ENCODE measurements at places on chromosomes 4 and X.

DNA sequence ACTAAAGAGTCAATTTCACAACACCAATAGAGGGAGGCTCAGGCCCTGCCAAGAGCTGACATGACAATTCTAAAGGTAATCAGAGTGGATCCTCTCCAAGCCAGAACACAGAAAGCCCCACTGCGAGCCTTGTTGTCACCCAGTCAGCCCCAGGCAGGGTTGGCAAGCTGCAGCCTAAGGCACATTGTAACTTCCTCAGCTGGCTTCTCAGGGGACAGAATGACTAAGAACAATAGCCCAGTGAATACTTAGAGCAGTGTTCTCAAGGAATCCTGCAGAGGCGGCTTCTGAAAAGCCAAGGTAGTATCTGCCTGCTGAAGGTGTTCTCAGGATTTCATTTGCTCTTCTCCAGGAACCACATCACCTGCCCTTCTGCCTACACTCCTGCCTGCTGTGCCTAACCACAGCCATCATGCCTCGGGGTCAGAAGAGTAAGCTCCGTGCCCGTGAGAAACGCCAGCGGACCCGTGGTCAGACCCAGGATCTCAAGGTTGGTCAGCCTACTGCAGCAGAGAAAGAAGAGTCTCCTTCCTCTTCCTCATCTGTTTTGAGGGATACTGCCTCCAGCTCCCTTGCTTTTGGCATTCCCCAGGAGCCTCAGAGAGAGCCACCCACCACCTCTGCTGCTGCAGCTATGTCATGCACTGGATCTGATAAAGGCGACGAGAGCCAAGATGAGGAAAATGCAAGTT, at the start of gene MAGEB4:
Gene MAGEB4 (plus strand): TSS at position 277 of the 692 bp plus-strand sequence. CDS start 136 bp downstream, at position 413.
- no peak for DNase-seq

DNA sequence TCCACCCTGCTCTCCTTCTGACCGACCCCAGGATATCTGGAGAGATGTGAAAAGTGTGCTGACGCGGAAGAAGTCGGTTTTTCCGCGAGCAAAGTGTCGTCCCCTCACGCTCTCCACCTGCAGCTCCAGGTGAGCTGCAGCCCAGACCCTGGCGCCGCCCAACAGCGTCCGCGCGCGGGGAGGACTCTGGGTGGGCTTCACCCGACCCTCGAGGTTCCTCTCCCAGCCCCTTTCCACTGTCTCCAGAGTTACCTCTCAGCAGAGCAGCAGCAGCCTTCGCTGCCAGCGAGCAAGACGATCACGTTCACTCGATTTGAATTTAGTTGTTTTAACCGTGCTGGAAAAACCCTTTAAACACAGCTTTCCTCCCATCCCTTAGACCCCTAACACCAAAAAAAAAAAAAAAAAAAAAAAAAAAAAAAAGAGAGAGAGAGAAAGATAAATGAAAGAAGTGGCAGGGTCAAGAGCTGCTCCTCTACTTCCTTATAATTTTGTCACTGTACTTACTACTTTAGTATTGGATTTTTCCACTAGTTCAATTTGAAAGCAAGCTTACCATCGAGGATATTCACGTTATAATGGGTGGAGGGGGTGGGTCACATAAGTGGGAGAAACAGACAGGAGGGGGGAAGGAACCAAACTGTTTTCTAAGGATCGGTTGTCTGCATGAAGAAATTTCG, 758 bp upstream of the NR3C2 start:
- peak; percentile 25 for DNase-seq

DNA sequence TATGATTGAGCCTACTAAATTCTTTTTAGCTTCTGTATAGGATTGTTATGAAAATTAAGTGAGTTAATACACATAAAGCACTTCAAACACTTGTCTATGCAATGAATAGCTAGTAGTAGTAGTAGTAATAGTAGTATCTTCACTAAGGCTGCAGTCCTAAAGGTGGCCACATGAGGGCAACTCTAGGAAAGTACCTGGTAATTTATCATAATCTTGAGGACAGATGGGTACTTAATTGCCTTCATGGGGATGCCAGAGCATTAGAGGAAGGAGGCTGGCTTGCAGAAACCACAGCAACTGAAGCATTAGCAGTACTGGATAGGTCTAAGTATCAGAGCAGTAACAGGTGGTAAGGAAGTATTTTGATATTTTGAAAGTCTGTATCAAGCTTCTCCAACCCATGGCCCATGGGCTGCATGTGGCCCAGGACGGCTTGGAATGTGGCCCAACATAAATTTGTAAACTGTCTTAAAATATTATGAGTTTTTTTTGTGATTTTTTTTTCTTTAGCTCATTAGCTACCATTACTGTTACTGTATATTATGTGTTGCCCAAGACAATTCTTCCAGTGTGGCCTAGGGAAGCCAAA, 17.3 kb downstream of the NIPAL1 start:
- no peak for DNase-seq

DNA sequence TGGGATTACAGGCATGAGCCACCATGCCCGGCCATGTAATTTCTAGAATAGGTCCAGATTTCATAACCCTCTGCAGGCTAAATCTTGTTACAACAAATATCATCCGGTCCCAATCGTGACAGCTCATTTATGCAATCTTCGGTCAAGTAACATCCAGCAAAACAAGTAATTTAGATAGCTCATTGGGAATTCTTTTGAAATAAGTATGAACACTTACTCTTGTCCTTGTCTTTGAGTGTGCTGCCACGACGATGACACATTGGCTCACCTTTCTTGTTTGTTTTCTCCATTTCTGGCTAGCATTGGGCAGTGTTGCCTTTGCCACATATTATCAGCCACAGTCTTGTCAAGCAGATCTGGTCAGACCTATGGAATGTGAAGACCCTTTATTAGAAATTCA, 92.0 kb downstream of the PHEX start:
- DNase-seq: no peak

- no peak for DNase-seq
These were observed 7.1 kb downstream of the CCDC160 start for GRCh38 chrX:134244043-134244442.

DNA sequence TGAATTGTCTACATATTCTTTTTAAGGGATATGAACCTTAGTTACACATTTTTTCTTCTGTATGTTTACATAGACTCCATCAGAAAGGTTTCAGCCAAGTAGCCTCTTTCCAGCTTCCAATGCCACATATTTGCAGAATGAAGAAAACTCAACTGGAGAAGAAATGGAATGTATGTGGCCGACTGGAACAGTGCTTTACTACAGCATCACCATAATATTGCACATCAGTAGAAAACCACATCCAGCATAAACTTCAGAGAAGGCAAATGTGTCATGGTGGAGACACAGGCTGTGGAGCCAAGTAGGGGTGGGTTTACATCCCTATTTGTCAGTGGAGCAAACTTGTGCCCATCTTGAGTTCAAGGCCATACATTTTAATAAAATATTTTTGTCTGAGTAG, 204.8 kb upstream of the LDB2 start:
- no peak for DNase-seq

DNA sequence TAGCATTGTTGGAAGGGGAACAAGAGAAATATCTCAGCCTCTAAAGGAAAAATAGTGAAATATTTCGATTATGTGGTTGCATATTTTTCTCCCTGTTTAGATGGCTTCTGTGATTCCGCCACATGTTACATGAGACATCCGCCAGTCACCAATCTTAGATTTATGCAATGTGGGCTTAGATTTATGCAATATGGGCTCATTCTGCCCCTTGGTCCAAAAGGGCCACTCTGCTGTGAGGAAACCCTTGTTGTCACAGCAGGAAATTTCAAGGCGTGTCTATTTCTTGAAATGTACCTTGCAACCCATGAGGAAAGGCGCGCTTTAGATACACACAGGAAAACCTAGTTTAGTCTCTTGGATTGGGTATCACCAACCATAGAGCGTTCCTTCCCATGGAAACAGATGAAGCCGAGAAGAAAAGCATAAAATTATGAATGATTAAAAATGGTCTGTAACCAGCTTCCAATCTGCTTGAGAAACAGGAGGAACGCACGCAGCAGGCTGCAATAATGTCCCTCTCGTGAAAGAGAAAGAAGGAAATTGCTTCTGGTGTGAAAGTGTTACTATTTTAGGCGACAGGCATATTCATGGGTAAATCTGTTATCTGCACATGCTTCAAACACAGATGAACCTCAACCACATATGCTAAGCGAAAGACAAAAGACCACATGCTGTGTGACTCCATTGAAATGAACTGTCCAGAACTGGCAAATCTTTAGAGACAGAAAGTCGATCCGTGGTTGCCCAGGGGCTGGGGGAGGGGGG, 3.7 kb downstream of the RS1 start:
- DNase-seq: no peak

GRCh38 chrX:87961471-87961870, 443.9 kb downstream of the KLHL4 start:
- no peak for DNase-seq

DNA sequence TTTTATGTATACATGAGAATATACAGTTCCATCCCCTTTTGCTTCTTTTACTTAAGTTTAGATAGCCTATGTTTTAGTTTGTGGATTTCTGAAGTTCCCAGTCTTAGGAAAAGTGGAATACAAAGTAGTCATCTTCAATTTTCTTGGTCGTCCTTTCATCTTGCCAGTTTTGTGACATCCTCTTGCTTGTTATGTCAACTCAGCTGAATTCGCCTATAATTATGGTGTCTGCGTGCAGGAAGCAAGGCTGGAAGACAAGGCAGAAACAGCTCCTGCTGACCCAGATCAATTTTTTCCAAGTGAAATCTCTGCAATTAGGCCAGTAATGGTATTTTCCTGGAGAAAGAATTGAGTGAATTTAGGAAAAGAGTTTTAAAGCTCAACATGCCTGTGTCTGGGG, 28.1 kb upstream of the NYX start:
- no peak for DNase-seq

- DNase-seq: no peak
These were observed 1299.5 kb downstream of the FSTL5 start for GRCh38 chr4:160864253-160864652.

DNA sequence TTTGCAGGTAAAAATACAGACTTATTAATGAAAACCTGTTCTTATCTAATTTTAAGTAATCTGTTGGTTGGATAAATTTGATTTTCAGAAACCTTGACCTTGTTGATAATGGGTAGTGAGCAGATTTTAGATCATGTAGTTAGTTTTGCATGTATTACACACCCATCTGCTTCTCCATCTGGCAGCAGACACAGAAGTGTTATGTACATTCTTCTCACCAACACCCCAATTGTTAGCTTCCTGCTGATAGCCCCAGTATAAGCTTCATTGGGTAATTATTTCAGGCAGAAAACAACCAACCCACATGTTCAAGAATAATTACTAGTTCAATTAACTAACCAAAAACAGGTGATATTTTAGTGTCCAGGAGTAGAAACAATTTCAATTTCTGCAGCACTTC, 1740.5 kb upstream of the AGA start:
- DNase-seq: no peak

- no peak for DNase-seq
These were observed 77.3 kb downstream of the CXXC4 start for GRCh38 chr4:104417357-104417882.

GRCh38 chr4:15771216-15772058, 6.7 kb upstream of the CD38 start:
- no peak for DNase-seq

- no peak for DNase-seq
These were observed 16.3 kb downstream of the CD99 start for GRCh38 chrX:2707334-2707760.

GRCh38 chr4:149790172-149790907, 25.3 kb downstream of the IQCM start:
- no peak for DNase-seq

DNA sequence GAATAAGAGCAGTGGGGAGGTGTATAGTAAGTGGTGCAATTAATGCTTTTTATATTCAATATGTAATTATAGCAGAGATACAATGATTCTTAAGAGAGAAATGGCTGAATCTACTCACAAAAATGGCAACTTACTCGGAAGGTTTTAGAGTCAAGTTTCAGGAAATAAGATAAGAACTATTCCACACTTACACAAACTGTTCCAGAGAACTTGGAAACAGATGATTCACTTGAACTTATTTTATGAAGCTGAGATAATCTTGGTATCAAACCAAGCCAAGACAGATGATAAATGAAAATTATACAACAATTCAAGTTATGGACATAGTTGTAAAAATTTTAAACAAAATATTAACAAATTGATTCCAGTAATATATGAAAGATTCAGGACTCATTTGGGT, 311.3 kb upstream of the HS3ST1 start:
- no peak for DNase-seq

DNA sequence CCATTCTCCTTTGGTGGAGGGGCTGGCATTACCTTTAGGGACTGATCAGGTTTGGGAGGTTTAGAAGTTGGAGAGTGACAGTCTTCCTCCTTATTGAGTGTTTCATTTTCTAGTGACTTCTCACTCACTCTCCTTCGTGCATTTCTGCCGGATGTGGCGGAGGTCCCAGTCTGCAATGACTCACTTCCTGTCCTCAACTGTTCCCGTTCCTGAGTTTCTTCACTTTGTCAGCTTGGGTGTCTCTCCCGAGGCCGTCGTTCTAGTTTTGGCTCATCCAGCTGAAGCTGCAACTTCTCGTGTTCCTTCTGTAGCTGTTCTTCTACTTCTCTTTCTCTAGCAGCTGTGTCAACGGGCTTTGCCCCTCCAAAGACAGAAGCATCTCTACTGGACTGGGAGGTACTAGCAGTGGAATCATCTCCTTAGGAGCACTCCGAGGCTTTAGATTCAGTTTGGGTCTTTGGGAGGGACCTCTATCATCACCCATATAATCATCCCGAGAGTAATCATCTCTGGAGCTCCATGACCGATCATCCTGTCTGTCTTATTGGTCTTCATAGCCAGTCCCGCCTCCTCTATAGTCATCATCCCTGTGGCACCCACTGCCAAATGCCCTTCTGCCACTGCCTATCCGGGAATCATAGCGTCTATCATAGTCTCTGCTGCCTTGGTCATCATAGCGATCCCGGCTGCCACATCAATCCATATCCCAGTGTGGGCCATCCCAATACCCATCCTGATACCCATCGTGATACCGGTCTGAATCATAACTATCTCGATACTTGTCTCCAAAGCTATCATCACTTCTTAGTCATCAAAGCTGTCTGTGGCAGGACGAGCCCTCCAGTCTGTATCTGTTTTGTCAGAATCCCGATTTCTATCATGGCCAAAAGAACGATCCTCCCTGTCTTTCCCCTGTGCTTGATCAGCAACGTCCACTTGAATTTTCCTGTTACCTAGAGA, 35.3 kb upstream of the VSIG4 start:
- peak; percentile 1 for DNase-seq

DNA sequence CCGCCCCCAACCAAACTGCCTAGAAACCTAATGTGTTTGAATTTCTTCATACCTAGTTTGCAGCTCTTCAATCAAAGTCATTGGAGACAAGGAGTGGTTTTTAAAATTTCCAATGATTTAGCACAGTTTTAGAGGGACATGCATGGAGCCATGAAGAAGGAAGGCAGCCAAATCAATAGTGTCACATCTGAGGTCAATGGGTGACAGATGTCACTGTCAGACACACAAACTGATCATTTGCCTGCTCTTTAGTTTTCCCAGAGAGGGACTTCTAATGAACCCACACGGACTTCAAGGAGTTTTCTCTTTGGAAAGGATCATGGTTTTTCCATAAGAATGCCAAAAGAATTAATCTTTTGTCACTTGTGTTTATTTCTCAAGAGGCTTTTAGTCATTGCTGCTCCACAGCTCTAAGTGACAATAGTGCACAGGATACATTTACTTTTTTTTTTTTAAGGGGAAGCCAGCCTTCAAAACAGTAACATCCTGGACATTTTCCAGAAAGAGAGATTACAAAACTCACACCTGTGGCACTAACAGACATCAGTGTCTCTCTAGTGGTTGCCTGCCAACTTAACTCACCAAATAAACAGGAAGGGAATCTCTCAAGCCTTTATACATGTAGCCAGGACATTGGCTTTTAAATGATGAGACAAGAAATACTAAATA, 251.1 kb upstream of the DIAPH2 start:
- no peak for DNase-seq

- DNase-seq: no peak
These were observed 72.2 kb upstream of the PPP3CA start for GRCh38 chr4:101419336-101420135.

GRCh38 chrX:100747090-100747489, 15.2 kb upstream of the SYTL4 start:
- no peak for DNase-seq

All from hypothalamus (tissue), 51 donors.